Activated CD8-positive, alpha-beta memory T cell treated with anti-CD3 and anti-CD28 coated beads for 48 hours (primary cell): ENCODE measurements at places on chromosomes 12 and 14.

GRCh38 chr12:112096667-112097066 is 11.9 kb downstream of the NAA25 start:
- no peak for DNase-seq

DNA sequence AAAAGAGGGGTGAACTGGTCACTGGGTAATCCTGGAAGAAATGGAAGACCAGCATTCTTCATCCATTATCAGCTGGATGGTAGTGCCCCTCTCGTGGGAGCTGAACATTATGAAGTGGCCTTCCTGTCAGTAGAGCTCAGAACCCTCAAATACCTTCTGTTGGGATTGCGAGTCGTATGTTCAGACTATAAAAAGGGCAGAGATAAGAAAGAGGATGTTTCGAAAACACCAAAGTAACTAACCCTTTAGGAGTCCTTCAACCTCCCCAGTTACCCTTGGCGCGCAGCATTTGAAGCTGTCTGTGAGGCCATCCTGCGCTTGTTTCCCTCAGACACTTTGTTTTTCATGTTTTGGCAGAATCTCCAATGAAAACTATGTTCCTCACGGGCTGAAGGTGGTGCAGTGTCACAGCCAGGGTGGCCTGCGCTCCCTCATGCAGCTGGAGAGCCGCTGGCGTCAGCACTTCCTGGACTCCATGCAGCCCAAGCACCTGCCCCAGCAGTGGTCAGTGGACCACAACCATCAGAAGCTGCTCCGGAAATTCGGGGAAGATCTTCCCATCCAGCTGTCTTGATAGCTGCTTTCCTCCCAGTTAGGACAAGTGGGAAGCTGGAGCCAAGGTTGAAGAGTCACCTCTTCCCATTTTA is 19.3 kb upstream of the GALNT16 start:
- DNase-seq = no peak

DNA sequence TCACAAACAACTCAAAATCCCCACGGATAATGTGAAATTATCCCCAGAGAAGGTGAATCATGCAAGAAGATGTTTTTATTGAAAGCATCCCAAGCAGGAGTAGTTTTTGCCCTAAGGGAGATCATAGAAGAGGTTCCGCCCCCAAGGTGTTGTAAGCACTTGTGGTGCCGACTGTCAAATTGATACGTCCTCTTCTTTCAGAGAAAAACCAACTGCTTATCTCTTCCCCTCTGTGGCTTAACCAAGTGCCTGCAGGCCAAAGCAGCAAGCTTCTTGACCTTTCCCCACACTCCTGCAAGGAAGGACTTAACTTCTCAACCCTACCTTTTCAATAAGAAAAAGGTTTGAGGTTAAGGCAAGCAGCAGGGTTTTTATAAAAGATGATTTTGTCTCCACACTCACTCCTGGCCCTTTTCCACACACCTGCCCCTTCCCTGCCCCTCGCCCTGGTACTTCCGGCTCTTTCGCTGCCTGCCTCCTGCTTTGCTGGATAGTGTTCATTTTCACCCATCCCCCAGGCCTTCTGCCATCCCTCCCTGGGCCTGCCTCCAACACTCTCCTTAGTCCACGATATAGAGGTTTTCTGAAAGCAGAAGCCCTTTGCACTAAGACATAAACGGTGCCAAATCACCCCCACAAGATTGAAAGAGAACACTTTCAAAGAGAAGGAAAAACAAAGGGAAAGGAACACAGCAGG is 114.5 kb downstream of the EGLN3 start:
- no peak for DNase-seq

- no peak for DNase-seq
Measured at GRCh38 chr14:42228611-42229010, 621.9 kb downstream of the LRFN5 start.

GRCh38 chr14:75847584-75847983 is 134.2 kb downstream of the TGFB3 start:
- no peak for DNase-seq
